ENCODE measurements at places on chromosomes 5 and 9. TPM values are rescaled to one million over a fixed set of nuclear protein-coding genes. Genes with fewer than 3 reads are reported as not detected.
A peak's percentile ranks its signal among the peaks of the same experiment; 100 is the strongest.

GRCh38 chr9:107738789-107739188 lies 249.2 kb upstream of the KLF4 start:
- DNase-seq: no peak

The ADAMTS6 gene
- total RNA-seq: 2.8 TPM

- no peak for DNase-seq
Measured at GRCh38 chr5:151683986-151684588, 2.6 kb downstream of the SPARC start.

The CAMK4 gene
- total RNA-seq: 0.05 TPM

The TICAM2 gene
- not detected for total RNA-seq

- no peak for DNase-seq
Measured at GRCh38 chr9:133667759-133668450, 31.7 kb downstream of the DBH start.

- no peak for DNase-seq
Measured at GRCh38 chr9:24912767-24913166, 367.1 kb upstream of the IZUMO3 start.

The GABRB2 gene
- total RNA-seq: 1.6 TPM

- no peak for DNase-seq
Measured at GRCh38 chr9:131709771-131710431, 30.0 kb downstream of the RAPGEF1 start.

DNA sequence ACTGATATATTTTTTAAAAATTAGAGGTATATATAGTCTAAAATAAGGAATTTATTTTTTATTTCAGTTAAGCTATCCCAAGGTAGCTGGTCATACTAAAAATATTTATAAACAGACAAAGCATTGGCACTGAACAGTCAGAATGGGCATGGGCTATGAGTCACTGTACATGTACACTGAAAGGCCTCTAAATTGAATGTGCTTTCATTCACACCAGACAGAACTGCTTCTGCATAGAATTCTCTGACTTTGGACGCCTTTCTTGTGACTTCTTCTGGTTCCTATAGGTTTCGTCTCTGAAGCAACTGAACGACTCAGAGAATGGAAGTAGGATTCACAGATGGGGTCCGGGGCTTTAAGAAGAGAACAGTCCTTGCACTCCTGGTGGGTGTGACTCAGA lies 394.8 kb upstream of the MEF2C start:
- no peak for DNase-seq

DNA sequence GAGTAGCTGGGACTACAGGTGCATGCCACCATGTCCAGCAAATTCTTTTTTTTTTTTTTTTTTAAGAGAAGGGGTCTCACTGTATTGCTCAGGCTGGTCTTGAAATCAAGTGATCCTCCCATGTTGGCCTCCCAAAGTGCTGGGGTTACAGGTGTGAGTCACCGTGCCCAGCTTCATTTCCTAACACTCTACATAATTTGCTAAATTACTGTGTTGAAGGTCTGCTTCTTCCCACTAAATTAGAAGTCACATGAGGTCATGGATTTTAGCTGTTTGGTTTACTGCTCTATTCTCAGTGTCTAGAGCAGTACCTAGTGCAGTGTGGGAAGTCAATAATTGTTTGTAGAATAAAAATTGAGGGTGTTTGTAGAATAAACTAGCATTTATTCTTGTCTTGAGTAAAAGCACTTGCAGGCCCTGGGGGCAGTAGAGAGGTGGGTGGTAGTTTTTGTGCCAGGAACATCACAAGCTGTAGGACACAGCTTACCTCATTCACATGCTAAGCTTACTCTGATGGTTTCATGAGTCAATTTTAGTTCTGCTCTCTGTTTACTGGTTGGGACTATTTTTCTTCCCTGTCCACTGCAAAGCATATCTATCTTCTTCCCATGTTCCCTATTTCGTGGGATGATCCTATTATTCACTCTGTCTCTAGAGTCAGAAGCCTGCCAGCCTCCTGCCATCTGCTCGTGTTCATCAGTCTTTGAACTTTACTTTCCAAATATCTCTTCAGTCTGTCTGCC lies 7.0 kb downstream of the TEX48 start:
- no peak for DNase-seq

GRCh38 chr5:164319161-164319560 lies 813.7 kb downstream of the MAT2B start:
- DNase-seq: no peak

The NMUR2 gene
- total RNA-seq: not detected

The PKN3 gene
- 3.4 TPM for total RNA-seq

The IL9 gene
- not detected for total RNA-seq

GRCh38 chr5:55993731-55994494 lies 850 bp downstream of the IL6ST start:
- no peak for DNase-seq

- DNase-seq: no peak
Measured at GRCh38 chr5:44952376-44952775, 143.6 kb downstream of the MRPS30 start.

DNA sequence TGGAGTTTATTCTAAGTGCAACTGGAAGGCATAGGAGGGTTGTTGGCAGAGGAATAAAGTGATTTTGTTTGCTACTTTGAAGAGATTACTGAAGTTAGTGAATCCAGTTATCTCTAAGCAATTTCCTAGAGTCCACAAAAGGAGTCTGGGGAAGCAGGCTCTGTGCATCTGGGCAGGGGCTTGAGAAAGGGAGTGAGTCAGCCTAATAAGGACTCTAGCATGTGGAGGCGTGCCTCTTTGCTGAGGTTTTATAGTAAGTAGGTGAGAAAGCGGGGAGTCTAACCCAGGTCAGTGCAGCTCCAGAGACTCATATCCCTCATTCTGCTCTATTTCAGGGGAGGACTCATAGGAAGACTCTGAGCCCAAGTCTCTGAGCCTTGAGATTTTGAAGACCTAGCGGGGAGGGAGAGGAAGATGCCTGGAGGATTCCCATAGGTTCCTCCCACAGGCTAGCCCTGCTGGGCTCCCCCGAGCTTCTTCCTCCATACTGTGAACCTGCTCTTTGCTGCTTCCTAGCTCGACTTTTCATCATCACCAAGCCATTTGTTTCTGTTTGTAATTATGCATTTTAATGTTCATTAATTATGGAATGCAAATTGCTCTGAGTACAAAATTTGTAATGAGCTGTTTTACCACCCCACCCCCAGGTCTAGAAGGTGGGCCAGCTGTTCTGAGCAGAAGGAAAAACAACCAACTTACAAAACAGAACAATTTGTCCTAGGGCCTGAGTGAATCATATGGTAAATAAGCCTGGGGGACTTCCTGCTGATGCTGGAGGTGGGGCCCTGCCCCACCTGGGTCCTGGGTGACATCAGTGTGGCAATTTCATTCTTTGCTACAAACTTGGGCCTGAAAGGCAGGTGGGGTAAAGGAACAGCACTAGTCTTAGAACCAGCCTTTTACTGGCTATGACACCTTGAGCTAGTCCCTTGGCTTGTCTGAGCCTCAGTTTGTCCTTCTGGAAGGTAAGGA lies 150.2 kb downstream of the TRIM32 start:
- DNase-seq: no peak

GRCh38 chr9:124973807-124974206 lies 32.9 kb upstream of the GOLGA1 start:
- no peak for DNase-seq

DNA sequence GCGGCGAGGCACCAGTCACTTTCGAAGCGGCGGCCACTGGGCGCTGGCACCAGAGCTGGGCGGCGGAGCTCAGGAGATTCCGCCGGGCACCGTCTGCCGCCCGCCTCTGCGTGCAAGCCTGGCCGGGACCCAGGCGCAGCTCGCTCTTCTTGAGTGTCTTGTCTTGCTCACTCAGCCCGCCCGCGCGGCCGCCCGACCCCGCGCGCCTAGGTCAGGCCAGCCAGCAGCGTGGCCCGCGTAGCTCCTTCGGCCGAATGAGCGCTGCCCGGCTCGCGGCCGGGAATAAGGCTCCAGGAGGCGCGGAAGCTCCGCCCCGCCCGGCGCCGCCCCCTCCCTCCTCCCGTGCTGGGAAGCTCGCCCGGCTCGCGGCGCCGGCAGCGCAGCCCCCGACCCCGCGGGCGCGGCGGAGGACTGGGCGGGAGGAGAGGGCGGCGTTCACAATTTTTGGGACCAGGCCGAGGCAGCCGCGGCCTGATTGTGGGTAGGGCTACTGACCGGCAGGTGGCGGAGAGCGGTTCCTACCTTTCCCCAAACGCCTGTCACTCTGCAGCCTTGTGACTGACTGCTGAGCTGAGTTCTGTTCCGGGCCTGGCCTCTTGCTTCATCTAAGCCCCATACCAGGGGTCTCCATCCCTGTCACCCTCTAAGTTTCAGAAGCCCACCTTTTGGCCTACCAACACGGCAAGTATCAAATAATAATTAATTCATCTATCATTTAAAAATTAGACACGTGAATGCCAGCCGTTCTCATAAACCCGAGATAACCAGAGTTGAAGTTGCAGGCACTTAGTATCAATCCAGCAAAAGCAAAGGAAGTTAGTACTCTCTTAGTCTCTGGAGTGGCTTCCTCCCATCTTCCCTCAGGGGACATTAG lies at the start of gene HBEGF:
Gene HBEGF, minus strand, starts transcription at position 256 of the 874 bp plus-strand sequence. CDS start 275 bp downstream, outside the sequence.
- DNase-seq: peak; percentile 85

DNA sequence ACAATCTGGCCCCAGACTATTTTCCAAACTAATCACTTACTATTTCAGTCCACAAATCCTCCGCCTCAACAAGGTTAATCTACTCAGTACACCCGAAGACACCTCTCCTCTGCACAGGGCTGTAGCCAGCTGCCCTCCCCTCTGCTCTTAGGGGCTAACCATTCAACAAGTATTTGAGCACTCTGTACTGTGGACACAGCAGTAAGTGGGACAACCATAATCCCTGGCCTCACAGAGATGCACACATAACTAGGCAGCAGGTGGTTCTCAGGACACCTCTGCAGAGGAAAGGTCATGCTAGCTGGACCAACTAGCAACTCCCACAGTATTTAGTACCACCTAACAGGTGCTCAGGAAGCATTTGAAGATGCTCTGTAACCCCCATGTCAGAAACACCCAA lies 5.5 kb downstream of the CAMSAP1 start:
- no peak for DNase-seq

GRCh38 chr9:72855321-72855720 lies 97.5 kb downstream of the ALDH1A1 start:
- no peak for DNase-seq

- no peak for DNase-seq
Measured at GRCh38 chr5:77893225-77893860, 117.2 kb upstream of the TBCA start.

DNA sequence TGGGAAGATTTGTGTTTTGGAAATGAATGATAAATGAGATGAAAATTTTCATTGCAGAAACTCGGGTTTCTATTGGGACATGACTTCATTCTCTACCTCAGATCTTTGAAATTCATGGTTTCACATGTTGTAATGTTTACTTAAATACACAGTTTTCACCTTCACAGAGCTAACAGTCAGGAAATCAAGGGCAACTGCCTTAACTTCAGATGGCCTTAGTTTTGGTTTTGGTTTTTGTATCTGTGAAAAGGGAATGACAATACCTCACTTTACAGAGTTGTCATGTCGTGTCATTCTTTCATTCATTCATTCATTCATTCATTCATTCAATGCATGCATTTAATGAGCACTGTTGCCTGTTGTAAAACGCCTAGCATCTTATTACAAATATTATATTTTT lies 41.9 kb downstream of the NIM1K start:
- DNase-seq: no peak

DNA sequence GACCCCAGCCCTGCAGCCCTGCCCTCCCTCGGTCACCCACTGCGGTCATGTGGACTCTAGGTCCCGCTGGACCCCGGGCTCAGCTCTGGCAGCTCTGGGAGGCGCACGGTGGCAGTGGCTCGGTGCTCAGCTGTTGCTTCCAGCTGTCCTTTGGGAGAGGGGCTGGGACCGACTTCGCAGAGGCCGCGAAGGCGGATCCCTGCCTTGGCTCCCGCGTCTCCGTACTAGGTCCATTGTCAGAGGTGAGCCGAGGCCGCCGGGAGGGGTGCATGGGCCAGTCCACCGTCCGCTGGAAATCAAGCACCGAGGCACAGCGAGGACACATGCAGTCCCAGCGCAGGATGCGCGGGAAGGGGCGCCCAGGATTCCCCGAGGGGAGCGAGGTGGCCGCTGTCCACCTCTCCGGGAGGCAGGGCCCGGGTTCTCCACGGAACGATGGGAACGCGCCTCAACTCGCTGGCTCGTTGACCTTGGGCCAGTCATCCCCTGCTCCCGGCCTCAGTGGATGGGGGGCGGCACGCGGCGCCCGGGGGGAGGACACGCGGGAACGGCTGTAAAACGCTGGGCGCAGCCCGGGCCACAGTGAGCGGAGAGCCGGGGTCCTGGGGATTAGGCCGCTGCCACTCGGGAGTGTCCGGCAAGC lies 732 bp downstream of the GBGT1 start:
- peak; percentile 70 for DNase-seq

The KLF9 gene
- 101 TPM for total RNA-seq

GRCh38 chr9:7912037-7912535 lies 112.5 kb upstream of the DMAC1 start:
- no peak for DNase-seq

The LRRC19 gene
- total RNA-seq: not detected

- DNase-seq: no peak
Measured at GRCh38 chr9:95606489-95607350, 89.9 kb upstream of the PTCH1 start.

The PCDHGA10 gene
- 9.1 TPM for total RNA-seq

The PCDHA9 gene
- total RNA-seq: 0.08 TPM

The C9orf153 gene
- 7.6 TPM for total RNA-seq

DNA sequence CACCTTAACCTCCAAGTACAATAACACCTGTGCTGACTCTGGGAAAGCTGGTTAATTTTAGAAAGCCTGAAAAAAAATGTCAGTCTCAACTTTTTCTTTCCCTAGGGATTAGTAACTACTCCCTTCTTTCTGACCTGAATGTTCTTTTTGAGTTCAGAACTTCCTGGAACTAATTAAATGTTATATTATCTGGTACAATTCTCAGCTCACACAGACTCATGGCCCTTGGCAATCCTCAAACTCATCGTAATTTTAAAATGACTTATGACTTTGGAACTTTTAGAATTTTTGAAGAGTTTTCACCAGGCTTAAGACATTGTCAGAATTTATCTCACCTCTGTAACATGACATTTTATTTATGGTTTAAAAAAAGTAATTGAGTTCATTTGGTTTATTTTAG lies 315.0 kb downstream of the FER start:
- DNase-seq: no peak

GRCh38 chr5:56479126-56479525 lies 246.0 kb upstream of the ANKRD55 start:
- no peak for DNase-seq

The IL13 gene
- total RNA-seq: 1.4 TPM

DNA sequence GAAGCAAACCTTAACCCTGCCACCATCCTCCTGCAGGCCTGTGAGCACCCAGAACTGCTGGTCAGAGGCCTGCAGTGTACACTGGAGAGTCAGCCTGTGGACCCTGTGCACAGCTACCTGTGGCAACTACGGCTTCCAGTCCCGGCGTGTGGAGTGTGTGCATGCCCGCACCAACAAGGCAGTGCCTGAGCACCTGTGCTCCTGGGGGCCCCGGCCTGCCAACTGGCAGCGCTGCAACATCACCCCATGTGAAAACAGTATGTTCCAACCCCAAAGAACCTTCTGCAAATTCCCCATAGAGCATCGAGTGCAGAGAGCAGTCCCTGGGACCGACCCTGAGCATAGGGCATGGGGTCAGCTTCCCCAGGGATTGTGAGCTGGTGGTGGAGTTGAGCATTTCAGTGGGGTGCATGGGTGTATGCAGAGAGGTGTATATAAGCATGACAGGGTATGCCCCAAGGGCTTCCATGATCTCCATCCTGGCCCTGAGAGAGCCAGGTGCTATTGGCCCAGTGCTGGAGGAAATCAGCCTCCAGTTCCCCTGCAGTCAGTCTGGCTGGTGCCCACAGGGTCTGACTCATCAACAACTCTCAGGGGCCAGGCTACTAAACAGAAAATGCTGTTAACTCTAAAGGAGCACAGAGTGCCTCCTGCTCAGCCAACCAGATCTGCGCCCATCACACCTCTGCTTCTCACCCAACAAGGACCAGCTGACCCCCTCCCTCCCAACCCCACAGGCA lies 126.2 kb downstream of the SAXO1 start:
- DNase-seq: no peak

Measured in suprapubic skin (tissue), 4 donors.